ENCODE measurements at places on chromosomes 1 and 21.

- DNase-seq = no peak
These were observed 162.6 kb upstream of the USP25 start for GRCh38 chr21:15567191-15567590.

DNA sequence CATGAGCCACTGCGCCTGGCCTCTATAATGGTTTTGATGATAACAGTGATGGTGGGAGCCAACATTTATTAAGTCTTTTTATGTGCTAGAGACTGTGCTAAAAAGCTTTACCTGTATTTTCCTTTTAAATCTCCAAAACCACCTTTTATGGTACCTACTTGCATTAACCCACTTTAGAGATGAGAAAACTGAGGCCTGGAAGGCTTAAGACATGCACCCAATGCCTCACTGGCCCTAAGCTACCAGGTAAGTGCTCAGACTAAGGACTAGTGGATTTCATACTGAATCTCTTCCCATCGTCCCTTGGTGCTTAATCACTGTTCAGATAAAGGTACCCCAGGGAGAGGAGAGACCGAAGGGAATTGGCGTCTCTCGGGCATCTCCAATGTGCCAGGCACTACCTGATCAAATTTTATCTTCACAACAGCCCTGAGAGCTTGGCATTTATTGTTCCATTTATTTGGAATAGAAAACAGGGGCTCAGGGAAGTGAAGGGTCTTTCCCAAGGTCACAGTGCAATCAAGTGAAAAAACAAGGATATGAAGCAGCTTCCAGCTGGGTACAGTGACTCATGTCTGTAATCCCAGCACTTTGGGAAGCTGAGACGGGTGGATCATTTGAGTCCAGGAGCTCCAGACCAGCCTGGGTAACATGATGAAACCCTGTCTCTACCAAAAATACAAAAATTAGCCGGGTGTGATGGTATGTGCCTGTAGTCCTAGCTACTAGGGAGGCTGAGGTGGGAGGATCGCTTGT, 84.2 kb downstream of the LACTBL1 start:
- DNase-seq = peak; percentile 13

- DNase-seq = no peak
These were observed 80.9 kb downstream of the PCBP3 start for GRCh38 chr21:45724345-45724961.

- DNase-seq = no peak
These were observed 177.0 kb downstream of the NPHP4 start for GRCh38 chr1:5815211-5815610.

DNA sequence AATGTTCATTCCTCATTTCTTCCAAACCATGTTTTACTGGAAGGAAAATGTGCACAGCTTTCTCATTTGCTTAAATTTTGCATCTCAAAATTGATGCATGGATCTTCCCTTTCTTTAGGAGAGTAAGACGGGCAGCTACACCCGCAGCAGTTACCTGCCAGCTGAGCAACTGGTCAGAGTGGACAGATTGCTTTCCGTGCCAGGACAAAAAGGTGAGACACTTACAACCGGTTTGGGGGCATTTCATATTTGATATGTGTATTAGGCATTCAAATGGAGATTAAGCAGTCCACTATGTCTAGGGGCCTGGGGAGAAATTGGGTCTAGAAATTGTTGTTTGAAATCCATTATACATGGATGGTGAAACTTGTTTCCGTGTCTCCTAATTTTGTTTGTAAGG, 12.9 kb downstream of the C8A start:
- DNase-seq = no peak

- no peak for DNase-seq
These were observed 10.4 kb downstream of the ZBTB8A start for GRCh38 chr1:32549616-32550015.

DNA sequence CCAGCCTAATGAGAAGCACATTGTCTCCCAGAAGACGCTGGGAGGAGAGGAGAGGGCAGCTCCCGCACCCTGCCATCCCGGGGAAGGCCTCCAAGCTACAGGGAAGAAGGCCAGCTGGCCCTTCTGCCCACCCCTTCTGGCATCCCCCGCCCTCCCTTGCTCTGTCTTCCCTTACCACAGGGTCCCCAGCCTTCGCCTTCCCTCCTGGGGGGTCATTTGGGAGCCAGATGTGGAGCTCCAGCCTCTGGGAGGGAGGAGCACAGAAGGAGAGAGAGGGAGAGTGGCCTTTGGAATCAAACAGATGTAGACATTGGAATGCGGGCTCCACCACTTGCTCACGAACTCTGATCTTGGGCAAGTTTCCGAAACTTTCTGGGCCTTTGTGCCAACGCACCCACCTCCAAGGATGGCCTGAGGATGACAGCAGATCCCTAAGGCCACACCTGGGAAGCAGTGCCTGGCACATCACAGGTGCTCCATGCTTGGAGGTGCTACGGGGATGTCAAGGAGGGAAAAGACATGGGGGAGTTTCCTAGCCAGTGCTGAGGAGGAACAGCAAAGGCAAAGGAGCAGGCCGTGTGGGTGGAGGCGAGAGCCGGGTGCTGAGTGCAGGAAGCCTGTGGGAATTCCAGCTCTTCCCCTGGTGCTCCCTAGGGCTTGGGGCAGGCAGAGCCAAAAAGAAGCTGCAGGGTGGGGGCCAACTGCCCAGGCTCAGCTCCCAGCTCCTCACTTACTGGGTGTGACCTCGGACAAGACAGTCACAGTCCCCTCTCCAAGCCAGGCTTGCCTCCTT, 23.1 kb upstream of the RSPO1 start:
- no peak for DNase-seq

DNA sequence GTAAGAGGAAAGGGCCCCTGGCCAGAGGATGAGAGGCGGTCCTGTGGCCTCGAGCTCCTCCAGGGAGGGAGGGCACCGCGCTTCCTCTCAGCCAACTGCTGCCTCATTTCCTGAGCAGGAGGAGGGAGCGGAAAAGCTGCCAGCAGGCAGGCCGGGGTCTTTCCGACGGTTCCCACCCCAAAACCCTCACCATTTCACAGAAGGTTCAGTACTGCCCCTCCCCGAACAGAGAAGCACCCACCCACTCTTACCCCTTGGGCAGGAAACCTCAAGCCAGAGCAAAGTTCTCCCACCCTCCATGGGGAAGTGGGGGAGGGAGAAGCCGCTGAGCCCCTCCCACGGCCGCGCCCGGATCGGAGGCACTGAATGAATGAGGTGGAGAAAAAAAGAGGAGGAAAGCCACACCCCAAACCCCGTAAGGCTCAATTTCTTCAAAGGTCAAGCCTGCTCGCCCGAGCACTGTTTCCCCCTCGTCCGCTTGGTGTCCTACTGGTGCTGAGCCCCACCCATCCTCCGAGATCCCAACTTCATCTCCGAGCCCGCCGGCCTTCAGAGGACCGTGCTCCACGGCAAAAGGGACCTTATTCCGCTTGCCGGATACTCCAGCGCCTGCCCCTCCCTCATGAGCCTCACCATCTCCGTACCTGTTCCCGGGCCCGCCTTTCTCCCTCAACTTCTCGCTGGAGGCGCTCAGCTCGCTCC, 9.4 kb downstream of the TPM3 start:
- no peak for DNase-seq

GRCh38 chr1:11893907-11894251, 32.3 kb downstream of the KIAA2013 start:
- no peak for DNase-seq

DNA sequence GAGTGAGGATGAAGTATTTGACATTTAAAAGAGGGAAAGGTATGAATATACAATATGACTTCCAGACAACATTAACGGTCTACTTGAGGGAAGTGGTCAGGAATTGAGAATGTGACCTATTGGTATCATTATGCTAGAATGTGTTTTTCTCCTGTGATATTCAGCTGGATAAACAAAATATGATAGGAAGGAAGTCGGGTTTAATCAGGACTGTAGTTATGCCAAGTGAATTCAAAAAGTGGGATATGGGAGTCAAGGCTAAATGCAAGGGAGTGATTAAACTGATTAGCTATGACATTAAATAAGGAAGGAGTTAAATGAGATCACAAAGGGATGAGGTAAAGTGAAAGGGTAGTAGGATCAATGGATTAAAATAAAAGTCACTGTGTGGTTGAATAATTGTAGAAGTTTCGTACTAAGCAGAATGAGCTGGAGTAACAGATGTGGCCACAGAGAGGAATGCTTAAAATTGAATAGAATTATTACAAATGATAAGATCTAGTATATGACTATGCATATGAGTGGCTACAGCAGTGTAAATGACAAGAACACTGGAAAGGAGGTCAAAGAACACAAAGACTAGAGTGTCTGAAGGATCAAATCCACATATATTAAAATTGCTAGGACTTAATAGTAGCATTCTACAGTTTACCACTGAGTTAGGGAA, 62.5 kb downstream of the TRIM33 start:
- no peak for DNase-seq

GRCh38 chr21:35829067-35829466, 231.3 kb downstream of the SETD4 start:
- DNase-seq = no peak

- no peak for DNase-seq
These were observed 69.6 kb downstream of the WLS start for GRCh38 chr1:68162761-68163160.

- DNase-seq = no peak
These were observed 500 bp downstream of the EPHA10 start for GRCh38 chr1:37764414-37764825.

GRCh38 chr1:154320882-154321608, at the start of gene AQP10:
Gene AQP10, plus strand, starts transcription at chr1:154321093. Its CDS starts 63 bp downstream, at chr1:154321156.
- no peak for DNase-seq

- no peak for DNase-seq
These were observed 739.0 kb downstream of the NCAM2 start for GRCh38 chr21:21737186-21737585.

DNA sequence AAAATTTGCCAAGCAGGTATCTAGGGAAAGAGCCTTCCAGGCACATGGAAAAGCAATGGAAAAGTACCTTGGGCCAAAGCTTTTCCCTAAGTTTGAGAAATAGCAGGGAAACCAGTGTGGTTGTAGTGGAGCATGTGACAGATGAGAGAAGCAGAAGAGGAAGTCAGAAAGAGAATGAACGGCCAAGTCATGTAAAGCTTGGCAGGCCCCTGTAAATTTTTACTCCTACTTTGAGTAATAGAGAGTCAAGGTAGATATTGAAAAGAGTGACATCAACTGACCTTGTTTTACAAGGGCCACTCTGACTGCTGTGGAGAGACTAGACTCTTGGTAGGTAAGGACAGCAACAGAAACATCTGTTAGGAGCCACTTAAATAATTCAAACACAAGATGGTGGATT, 180.9 kb upstream of the PRMT6 start:
- no peak for DNase-seq

- DNase-seq = no peak
These were observed 1.2 kb downstream of the CLSPN start for GRCh38 chr1:35768350-35769187.

DNA sequence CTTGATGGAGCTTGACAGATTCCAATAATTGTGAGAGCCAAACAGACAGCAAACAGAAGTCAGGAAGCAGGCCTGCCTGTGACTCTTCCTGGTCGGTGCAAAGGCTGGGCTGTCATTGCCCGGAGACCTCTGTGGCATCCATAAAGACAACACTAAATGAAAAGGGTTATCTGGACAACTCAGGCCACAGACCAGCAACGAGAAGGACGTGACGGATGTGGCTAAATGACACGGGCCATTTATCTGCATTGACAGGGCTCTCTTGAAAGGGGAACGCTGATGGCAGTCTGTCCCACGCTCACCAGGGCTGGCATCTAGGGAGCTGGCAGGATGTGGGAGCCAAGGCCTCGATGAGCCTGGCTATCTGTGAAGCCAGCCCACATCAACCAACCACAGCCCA, 35.0 kb downstream of the HMGB4 start:
- DNase-seq = no peak

DNA sequence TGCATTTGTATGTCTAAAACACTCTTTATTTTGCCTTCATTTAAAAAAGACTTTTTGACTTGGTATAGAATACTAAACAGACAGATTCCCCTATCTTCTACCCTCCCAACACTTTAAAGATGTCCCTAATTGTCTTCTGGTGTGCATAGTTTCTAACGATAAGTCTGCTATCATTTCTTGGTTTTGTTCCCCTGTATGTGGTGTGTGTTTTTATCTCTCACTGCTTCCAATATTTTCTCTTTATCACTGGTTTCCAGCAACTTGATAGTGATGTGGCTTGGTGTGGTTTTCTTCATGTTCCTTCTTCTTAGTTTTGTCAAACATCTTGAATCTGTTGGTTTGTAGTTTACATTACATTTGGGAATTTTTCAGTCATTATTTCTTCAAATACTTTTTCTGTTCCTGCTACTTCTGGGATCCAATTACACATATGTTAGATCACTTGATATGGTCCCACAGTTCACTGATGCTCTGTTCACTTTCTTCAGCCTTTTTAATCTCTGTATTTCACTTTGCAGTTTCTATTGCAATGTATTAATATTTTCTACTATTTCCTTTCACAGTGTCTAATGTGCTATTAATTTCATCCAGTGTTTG, 23.2 kb downstream of the F5 start:
- DNase-seq = no peak

- no peak for DNase-seq
These were observed at the start of gene LRRC52 for GRCh38 chr1:165543532-165544438. Gene LRRC52, plus strand, starts transcription at chr1:165544000. Its CDS starts 297 bp downstream, at chr1:165544297.

DNA sequence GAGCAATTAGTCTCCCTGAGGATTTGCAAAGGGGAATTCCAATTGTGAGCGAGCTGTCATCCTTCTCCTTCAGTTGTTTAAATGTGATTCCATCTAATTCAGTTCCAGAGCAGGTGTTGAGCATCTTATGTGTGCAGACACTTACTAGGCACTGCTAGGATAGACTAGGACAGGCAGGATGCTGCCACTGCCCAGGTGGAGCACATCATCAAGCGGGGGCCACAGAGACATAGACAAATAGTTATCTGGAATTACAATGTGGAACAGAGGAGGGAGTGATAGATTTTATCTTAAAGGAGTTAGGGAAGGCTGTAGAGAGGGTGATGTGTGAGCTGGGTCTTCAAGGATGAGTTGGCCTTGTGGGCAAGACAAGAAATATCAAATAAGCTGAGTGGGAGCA, 55.9 kb downstream of the CDC7 start:
- DNase-seq = no peak

- DNase-seq = no peak
These were observed 21.0 kb downstream of the RCC1 start for GRCh38 chr1:28526886-28527285.

- DNase-seq = no peak
These were observed 32.4 kb downstream of the IER5 start for GRCh38 chr1:181120924-181121323.

GRCh38 chr1:204384636-204385352, 25.1 kb upstream of the PLEKHA6 start:
- peak; percentile 21 for DNase-seq

DNA sequence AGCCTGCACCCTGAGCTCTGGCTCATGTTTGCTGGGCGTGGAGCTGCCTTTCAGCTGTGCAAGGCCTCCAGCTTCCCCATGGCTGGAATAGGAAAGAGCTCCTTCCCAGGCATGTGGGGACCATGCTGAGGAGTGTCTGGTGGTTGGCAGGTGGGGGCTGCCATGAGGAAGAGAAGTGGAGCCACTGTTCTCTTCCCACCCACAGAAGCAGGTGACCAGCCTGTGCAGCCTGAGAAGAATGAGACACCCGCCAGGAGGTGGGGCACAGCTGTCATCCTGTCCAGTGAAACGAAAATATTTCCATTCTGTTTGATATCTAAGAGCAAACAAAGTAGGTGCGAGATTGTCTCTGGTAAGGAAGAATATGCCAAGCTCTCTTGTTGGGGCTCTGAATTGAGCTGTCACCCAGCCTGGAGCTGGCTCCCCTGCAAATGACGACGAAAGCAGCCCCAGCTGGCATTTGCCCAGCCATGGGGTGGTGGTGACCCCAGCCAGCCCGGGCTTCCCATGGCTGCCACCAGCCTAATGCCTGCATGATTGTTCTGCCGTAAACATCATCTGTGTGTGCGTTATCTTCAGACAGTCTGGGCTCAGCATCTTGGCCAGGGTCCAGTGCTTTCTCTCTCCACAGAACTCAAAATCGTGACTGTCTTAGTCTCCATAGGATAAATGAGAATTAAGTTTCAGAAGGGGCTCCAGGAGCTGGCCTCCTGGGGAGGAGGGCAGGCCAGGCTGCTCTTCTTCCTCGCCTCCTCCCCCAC, 429.8 kb upstream of the VAMP3 start:
- no peak for DNase-seq

Measured in AG09309 (cell line).